ENCODE measurements at places on chromosomes 13 and 19.
A peak's percentile ranks its signal among the peaks of the same experiment; 100 is the strongest.

GRCh38 chr19:33040994-33041827 is 23.5 kb downstream of the RHPN2 start:
- DNase-seq = no peak

- DNase-seq = no peak
Measured at GRCh38 chr13:100549316-100549715, 39.3 kb downstream of the GGACT start.

GRCh38 chr19:56953470-56953869 is 112.9 kb upstream of the PEG3 start:
- no peak for DNase-seq

DNA sequence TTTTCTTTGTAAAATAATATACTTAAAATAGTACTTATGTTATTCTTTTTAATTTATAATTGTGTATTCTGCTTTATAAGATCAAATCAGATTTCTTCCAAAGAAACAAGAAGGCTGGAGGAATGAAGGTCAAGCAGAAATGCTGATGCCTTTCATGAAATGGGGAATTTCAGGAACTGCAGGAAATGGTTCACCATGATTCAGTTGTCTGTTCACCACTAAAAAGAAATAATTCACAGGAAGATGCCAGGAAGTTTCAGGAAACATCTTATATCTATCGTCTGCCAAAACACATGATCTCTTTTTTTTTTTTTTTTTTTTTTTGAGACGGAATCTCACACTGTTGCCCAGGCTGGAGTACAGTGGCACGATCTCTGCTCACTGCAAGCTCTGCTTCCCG is 15.7 kb upstream of the SCEL start:
- no peak for DNase-seq

DNA sequence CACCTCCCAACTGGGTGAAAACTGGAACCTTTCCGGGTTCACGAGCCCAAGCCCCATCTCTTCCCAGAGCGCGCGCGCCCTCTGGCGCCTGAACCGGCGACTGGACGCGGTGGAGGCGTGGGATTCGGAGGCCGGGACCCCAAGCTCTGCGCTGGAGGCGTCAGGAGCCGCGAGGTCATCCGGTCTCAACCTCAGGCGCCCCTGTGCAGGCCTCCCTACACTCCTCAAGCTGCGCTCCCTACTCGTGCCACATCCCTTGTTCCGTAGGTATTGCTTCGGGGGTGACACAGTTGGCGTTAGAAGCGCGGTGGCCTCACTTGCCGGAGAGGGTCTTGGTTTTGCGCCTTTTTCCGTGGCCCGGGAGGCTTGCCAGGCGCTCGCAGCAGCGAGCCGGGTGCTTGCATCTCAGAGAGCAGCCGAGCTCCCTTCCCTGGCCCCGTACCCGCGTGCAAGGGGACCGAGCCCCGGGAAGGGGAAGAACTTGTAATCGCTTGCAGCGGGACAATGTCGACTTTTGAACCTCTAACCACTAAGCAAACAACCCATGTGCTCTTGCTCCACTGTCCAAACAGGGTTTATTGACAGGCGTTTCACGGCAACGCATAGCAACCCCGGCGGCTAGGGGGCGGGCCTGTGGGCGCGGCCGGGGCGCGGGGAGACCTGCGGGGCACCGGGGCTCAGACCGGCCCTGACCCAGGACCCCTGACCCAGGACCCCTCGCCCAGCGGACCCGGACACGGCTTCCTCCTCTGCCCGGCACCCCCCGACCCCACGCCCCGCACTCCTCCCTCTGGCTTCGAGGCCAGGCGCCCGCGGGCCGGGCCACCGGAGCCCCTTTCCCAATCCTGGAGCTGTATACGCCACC is 8.5 kb downstream of the CDX2 start:
- DNase-seq = no peak

DNA sequence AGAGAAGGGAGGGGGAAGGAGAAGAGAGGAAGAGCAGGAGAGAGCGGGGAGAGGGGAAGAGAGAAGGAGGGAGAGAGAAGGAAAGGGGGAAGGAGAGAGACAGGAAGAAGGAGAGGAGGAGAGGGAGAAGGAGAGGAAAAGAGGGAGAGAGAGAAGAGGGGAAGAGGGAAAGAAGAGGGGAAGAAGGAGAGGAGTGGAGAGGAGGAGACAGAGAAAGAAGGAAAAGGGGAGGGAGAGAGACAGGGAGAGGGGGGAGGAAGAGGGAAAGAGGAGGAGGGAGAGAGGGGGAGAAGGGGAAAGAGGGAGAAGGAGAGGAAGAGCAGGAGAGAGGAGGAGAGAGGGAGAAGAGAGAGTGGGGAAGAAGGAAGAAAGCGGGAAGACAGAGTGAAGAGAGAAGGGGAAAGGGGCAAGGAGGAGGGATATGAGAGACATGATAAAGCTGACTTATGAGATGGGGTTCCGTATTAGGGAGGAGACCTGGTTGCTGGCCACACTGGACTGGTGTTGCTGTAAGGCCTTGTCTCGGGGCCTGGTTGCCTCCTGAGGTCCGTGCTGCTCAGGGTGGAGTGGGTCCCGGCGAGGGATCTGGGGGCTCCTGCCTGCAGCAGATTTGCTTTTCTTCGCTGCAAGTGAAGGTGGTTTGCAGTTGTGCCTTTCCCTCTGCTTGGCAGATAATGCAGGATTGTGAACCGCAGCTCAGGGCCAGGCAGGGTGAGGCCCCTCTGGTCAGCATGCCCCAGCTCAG is 139.5 kb downstream of the TEX29 start:
- DNase-seq = no peak

DNA sequence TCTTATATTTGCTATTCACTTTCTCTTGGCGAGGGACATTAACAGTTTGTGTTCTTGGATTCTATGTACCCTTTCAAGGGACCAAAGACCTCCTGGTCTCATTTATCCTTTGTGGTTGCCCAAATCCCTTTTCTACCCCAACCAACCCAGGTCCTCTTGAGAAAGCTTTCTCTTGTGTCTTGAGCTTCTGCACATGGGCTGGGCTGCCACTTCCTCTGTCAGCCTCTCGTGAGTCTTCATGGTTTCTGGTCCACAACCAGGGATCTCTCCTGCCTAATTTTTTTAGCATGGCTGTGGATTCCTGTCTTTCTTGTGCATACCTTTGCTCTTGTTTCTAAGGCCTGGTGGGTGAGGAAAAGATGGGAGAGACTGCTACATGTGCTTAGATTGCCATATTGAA is 14.9 kb downstream of the TIMM13 start:
- no peak for DNase-seq

DNA sequence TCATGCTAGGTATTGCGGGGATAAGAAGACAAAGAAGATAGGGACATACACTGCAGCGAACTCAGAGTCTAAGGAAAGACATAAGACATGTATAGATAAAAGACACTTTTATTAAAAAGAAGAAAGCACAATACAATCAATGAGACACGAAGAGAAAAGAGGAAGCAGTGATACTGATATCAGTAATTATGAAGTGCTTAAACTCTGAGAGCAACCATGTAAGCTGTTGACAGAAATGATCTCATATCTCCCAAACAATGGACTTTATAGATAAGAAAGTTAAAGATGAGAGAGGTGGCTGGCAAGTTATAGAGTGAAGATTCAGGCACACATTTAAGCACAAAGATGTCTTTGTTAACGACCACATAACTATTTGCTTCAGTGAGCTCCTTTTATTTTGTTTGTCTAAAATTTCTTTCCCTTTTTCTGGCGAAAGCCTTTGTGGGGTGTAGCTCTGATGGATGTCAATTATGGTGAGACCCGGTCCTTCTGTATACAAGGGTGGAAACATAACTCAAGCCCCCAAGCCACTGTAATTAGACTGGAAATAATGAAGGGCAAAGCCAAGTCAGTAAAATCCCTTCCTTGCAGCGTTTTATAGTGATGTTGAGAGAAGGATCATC is 818.0 kb upstream of the SLC10A2 start:
- DNase-seq = no peak

DNA sequence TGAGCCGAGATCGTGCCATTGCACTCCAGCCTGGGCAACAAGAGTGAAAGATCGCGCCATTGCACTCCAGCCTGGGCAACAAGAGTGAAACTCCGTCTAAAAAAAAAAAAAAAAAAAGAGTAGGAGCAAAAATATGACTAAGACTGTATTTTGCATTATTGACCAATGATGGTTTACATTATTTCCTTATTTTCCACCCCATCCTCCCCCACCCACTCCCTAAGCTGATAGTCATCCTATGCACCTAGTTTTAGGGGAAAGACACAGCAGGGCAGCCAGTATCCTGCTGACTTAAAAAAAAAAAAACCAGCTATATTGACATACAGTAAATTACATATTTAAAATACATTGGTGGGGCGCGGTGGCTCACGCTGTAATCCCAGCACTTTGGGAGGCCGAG is 25.1 kb downstream of the VAV1 start:
- no peak for DNase-seq

DNA sequence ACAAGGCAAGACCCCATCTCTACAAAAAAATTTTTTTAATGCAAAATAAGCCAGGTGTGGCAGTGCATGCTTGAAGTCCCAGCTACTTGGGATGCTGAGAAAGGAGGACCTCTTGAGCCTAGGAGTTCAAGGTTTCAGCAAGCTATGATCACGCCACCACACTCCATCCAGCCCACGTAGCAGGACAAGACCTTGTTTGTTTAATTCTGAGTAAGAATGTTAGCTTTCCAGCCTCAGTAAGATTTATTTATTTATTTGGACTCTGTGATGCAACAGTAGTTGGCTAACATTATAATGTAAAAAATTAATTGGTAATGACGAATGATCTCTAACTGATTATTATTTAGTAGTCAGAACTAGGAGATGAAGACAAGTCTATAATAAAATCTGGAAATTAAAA is 23.3 kb downstream of the N4BP2L2 start:
- no peak for DNase-seq

DNA sequence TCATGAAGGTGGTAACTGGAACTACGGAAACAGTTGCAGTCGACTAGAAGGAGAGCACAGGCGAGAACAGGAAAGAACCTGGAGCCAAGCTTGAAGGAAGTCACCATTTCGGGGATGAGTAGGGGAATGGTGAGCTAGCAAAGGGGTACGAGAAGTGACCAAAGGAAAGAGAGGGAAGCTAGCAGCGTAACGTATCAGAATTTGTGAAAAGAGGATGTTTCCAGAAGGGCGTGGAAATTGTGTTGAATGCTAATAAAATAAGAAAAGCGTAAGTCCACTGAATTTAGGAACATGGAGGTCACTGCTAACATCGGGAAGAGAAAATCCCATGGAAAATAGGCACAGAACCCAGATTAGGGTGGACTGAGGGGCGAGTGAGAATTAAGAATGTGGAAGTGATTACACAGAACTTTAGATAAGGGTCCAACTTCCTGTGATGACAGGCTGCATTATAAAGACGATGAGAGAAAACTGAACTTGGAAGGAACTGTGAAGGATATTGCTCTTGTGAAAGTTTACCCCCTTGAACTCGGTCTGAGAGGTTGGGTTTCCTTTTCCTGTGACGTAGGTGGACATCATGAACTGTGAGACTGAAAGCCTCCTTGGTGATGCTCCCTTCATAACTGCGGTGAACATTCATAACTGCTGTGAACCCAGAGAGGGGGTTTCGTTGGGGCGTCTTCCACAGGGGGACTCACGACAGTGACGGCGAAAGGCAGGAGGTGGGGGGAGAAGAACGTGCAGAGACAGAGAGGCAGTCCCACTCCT is 2.0 kb upstream of the FFAR2 start:
- peak; percentile 11 for DNase-seq

- DNase-seq = no peak
Measured at GRCh38 chr13:95221971-95222732, 79.1 kb downstream of the ABCC4 start.

- DNase-seq = no peak
Measured at GRCh38 chr13:79775830-79776229, 294.9 kb downstream of the NDFIP2 start.

DNA sequence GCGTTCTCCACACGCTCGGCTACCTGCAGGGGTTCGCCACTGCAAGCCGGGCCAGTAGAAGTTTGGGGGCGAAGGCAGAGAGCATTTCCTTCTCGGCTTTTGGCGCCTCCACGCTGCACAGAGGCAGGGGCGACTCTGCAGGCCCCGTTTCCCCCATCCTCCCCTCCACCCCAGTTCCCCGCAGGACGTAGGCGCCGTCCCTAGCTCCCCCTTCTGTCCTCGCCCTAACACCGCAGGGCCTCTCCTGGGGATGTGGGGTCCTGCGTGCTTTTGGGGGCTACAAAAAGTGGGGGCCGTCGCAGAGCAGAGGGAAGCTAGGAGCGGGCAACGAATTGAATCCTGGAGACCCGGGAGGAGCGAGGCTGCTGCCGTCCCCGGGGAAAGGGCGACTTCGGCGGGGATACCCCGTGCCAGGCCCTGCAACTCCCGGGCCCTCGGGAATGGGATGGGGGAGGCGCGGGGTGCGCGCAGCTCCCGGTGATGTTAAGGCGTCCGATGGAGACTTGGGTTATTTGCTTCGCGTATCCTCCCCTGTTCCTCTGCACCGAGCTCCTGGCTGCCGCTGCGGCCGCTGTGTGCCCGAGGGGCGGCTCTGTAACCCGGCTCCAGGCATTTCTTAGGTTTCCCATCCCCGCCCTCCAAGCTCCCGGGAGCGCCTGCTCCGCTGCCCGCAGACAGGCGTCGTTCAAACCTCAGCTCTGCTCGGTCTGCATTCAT is 255.9 kb upstream of the SOX21 start:
- DNase-seq = no peak

GRCh38 chr13:60794751-60795150 is 397.7 kb downstream of the TDRD3 start:
- DNase-seq = no peak

GRCh38 chr13:36882829-36883390 is 37.1 kb downstream of the SMAD9 start:
- DNase-seq = no peak

DNA sequence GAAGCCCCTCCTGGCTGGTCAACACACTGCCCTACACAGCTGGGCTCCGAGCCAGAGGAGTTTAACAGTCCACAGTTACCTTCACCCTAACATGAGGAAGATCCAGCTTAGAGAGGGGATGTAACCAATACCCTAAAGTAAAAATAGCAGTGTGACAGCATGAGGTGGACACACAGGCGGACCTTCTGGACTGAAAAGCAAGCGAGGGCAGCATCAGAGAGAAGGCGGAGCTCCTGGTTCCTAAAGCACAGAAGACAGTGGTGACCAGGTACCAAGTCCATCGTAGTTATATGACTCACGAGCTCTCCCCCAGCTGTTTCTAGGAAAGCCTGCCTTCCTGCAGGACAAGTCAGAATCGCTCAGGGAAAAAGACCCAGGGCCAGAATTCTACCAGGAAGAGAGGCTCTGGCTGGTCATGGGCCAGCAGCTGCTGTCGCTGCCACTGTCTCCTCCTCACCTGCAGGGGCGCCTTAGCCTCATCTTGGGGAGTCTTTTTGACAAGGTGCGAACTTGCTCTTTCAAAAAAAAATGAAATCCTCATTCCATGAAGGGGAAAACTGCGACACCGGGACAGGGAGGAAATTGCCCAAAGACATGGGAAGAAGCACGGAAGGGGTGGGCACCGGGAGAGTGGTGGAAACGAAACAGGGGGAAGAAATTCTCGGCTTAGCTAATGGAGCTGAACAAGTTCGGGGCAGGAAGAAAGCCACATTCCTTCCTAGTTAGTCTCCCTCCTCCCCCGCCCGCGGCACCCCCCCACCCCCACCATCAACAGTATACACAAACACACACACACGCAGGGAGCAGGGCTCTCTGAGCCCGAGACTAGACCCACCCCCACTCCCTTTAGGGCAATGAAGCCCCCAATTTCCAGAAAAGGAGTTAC is 1.7 kb downstream of the ELL start:
- DNase-seq = no peak

All from activated T-cell treated with anti-CD3 and anti-CD28 coated beads for 4 hours (primary cell).